ENCODE measurements at places on chromosomes 13 and 19. TPM values are rescaled to one million over a fixed set of nuclear protein-coding genes. Genes with fewer than 3 reads are reported as not detected.
A peak's percentile ranks its signal among the peaks of the same experiment; 100 is the strongest.

Gene N4BP2L1
- total RNA-seq, result 7.2 TPM

DNA sequence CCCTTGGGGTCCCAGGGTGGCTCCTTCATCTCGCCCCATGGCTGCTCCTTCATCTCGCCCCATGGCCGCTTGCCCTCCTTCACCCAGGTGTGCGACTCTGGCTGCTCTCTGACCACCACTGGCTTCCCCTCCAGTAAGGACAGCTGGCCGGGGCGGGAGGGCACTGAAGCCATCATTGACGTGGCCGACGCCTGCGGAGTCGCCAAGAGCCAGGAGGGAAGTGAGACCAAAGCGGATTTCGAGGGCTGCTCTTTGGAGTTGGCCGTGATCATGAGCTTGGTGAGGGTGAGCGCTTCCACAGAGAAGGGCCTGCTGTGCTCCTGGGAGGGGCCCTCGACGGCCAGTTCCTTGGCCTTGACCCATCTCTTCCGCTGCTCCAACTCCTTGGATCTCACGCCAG is 4.0 kb upstream of the COX6B2 start:
- no peak for DNase-seq

- peak; percentile 10 for DNase-seq
These were observed 90.8 kb downstream of the TSHZ3 start for GRCh38 chr19:31258211-31259052.

DNA sequence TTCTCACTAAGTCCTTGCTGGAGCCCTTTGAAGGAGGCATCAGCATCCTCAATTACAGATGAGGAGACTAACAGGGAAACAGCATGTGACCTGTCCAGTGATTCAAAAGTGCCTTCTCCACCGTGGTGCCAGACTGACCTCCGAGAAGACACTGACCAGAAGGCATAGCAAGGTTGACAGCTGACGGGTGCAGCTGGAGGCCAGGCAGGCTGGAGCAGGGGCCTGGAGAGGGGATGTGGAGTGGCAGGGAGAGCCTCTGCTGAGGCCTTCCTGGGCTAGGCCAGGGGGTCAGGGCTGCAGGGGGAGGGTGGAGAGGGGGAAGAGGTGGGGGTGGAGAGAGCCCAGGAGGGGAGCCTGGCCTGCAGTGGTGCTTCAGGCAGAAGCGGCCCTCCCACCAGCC is 66.3 kb downstream of the KCTD15 start:
- DNase-seq, result no peak

DNA sequence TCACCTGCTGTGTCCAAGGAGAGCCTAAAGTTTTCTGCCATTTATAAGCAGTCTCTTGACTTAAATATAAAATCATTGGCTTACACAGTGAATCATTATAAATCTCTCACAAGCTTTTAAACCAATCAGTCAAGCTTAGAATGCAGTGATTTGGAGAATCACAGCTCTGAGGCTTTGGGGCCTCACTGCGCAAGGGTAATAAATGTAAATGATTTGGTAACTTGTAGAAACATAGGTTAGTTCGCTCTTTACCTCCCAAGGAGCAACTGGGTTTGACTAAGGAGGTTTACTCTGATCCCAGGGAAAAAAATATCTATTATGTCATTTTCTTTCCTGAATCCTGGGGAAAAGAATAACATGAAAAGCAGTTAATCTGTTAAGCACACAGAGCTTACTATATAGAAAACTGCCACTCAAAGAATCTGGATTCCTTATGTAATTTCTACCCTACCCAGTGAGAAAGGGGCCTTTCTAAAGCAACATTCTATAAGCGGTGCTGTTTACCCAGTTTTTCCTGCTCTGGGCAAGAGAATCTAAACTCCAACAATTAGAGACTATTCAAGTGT is 128.2 kb downstream of the MZT1 start:
- DNase-seq, result no peak

GRCh38 chr19:43504426-43505185 is at the start of gene PHLDB3:
Gene PHLDB3, minus strand, starts transcription at chr19:43504746. Its CDS starts 628 bp downstream, at chr19:43504118.
- DNase-seq, result peak; percentile 41

- DNase-seq, result no peak
These were observed 47.0 kb downstream of the ESD start for GRCh38 chr13:46749951-46750350.

Gene FRY
- 112 TPM for total RNA-seq

GRCh38 chr13:75691183-75691582 is 55.1 kb downstream of the LMO7 start:
- no peak for DNase-seq

Gene NOTCH3
- 32.4 TPM for total RNA-seq

DNA sequence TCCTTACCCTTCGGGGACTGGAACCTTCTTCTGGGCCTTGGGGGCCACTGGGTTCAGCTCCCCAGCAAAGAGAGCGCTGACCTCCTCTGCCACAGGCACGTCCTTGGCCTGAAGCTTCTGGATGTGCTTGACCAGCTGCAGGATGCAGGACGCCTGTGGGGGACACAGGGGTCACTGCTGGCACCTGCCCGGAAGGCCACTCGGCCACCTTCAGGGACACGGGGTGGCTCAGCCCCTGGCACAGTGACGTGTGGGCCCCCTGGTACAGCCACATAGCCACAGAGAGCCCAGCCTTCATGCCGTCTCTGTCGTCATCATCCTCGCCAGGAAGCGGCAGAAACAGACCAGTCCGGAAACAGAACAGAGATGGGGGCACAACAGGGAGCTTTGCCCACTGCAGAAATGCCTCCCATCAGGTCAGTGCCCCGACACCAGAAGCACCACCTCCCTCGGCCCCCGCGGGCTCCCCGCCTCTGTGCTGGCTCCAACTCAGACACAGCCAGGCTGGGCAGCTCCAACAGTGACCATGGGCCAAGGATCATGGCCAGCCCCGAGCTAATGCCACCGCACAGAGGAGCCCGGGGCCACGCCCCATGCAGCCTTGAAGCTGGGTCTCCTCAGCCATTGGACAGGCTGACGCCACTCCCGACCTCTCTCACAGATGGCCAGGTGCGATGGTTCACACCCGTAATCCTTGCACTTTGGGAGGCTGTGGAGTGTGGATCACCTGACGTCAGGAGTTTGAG is 20.7 kb downstream of the IZUMO4 start:
- no peak for DNase-seq

DNA sequence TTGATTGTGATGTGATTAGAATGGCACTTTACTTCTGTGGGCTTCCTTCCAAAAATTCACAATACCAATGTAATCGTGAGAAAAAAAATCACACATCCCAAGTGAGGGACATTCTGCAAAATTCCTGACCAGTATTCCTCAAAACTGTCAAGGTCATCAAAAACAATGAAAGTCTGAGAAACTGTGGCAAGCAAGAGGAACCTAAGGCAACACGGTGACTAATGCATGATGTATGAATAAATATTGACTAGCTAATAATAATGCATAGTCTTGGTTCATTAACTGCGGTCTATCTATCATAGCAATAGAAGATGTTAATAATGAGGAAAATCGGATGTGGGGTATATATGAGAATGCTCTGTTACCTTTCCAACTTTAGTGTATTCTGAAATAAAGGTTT is 159.0 kb downstream of the RFC3 start:
- DNase-seq, result no peak
